ENCODE measurements at places on chromosomes 4 and X. TPM values are rescaled to one million over a fixed set of nuclear protein-coding genes. Genes with fewer than 3 reads are reported as not detected.

Gene ADH1B
- total RNA-seq: not detected

Gene AKAP14
- not detected for total RNA-seq

Gene ITGB1BP2
- total RNA-seq: 6.2 TPM

Gene GLOD5
- not detected for total RNA-seq

Gene ASB9
- total RNA-seq: 0.32 TPM

Gene ODAPH
- not detected for total RNA-seq

Gene HSD17B13
- total RNA-seq: not detected

Gene SYTL4
- not detected for total RNA-seq

Gene ACTRT1
- not detected for total RNA-seq

Gene UCP1
- total RNA-seq: not detected

Gene APBB2
- 1.3 TPM for total RNA-seq

Gene SOX3
- total RNA-seq: not detected

Gene TDO2
- total RNA-seq: not detected

Gene NXF2B
- not detected for total RNA-seq

Gene AFM
- not detected for total RNA-seq

Gene ENOX2
- 12.5 TPM for total RNA-seq

Gene FHL1
- 19.8 TPM for total RNA-seq

Gene SSX4
- total RNA-seq: not detected

Gene RAB40AL
- total RNA-seq: not detected
